ENCODE measurements at places on chromosomes 6 and 20. TPM values are rescaled to one million over a fixed set of nuclear protein-coding genes. Genes with fewer than 3 reads are reported as not detected.

The MCCD1 gene
- not detected for total RNA-seq

The CALHM4 gene
- not detected for total RNA-seq

DNA sequence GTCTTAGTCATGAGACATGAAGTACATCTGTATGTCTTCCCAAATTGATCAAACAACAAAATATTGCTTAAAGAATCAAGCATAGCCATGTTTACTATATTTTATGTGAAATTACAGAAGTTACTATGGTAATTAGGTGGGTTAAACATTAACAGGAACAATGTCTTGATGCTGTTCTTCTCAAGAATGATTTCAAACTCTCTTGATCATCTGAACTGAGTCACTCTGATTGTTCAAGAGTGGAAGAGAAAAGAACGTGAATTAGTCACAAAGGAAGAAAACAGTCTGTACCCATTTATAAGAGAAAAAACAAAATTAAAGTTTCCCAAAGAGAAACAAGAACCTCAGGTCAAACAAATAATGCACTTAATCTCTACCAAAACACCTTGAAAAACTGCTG is 62.2 kb upstream of the NUP153 start:
- no peak for DNase-seq

DNA sequence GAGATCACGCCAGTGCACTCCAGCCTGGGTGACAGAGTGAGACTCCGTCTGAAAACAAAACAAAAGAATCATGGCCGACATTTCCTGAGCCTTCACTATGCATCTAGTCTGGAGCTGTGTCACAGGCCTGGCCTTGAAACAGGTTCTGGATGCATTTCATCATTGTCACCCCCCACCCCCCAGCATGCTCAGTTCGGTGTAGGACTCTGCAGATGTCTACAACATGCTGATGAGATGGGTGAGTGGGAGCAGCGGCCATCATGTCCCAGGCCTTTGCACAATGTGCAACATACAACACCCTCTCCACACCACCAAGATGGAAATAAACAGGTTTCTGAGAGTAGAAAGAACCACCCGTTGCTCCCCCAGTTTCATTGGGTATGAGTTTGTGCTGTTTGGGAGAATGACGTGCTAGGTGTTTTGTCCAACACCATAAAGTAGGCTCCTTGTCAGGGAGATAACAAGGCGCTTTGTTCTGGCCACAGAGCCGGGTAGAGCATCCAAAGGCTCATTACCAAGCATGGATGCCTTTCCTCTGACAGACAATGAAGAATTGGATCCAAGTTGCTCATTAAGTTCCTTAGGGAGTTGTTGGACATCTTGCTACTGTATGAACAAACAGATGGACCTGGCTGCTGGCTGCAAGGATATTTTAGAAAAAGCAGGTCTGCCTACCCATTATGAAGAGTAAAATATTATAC is 22.1 kb downstream of the SNHG17 start:
- no peak for DNase-seq

DNA sequence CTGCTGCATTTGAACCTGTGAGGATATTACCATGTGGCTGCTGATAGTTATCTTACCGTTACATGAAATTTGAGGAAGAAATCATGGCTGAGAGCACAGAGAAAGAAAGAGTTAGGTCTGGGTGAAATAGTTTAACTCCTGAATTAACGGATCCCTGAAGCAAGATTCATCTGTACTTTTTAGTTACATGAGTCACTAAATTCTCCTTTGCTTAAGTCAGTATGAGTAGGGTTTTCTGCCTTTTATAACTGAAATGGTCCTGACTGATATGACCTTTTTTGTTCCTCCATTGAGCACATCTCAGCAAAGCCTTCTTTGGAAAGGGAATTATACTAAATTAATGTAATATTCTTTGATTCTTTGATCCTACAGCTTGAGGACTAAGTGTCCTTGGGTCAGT is 333.3 kb upstream of the ZFP64 start:
- DNase-seq = no peak

DNA sequence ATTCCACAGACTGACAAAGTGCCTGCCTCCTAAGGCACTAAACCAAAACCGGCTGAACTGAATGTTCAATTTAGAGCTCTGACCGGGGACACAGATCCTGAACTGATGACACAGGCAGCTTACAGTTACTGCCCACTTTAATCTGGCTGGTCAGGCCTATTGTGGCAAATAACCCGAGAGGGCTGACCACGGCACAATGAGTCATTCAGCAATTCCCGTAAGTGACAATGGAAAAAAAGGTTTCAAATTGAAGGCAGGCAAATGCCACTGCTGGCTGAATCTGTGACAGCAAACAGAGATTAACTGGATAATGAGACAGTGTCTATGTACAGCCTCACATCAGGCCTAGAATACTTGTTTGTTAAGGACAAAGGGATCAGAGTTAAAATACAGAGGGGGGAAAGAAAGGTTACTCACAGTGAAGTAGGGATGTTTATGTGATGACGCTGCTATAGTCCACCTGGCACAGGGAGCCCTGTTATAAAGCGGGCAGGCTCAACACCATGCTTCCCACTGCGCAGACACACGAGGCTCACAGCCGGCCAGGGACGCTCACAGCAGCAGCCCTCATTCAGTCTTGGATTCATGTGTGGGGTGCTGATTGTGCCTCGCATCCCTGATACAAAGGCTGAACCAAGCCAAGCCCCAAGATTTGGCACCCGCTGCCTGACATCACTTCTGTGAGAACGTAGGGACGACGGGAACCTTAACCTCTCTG is 54.4 kb downstream of the RTN4IP1 start:
- DNase-seq = no peak

- DNase-seq = no peak
These were observed 32.4 kb downstream of the NQO2 start for GRCh38 chr6:3031857-3032640.

DNA sequence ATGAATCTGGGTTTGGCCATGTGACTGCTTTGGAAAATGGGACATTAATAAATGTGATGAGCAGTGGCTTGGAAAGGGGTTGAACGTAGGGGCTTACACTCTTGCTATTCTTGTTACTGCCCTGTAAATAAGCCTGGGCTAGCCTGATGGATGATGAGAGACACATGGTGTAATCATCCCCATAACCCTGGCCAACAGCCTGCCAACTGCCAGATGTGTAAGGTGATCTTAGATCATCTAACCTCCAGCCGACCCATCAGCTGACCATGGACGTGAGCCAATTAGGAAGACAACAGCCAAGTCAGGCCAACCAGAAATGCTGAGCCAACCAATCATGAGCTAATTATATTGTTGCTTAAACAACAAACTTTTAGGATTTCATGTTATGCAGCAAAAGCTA is 25.2 kb downstream of the FBXO30 start:
- DNase-seq = no peak

DNA sequence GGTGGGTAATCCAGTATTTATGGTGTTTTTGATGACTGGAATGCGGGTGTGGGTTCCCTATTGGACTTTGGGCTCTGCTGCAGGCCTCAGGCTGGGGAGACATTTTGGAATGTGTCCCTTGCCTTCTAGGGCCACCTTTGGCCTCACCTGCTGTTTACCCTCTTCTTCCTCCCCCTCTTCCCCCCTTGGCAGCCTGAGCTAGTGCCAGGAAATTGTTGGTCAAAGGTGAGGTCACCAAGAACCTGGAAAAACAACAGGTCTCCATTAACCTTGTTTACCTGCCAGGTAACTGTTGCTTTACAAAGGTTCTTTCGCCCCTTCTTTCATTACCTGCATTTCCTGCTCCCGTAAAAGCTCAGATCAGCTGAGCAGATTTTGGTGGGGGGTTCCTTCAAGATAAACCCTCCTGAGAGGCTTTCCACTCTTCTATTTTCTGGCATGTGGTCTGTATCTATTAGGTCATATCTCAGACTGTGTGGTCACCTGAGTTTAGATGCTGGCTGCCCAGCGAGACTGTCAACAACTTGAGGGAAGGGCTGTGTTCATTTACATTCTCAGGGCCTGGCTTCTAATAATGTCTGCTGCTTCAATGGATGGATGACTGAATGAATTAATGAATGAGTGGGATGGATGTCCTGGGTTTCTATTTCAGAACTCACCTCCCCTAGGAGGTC is 34.7 kb downstream of the VEGFA start:
- no peak for DNase-seq

The ESR1 gene
- total RNA-seq = 0.47 TPM
